HFFc6 (cell line): ENCODE measurements at places on chromosomes 4 and X. TPM values are rescaled to one million over a fixed set of nuclear protein-coding genes. Genes with fewer than 3 reads are reported as not detected.

The TCP11X2 gene
- not detected in 2 replicates for total RNA-seq

The GAGE13 gene
- total RNA-seq = not detected in 3 replicates

The PPBP gene
- not detected in 2 replicates for total RNA-seq

- H3K4me3 ChIP-seq = peak overlapping the region; percentile 39; the same call in 1 of the 2 replicates
- no peak overlapping the region; the same call in 1 of the 2 replicates for H3K27ac ChIP-seq
- DNase-seq = no peak
- H3K36me3 ChIP-seq = no peaks in the 10 kb centered on the region
Measured at GRCh38 chr4:21827575-21827974, 121.0 kb downstream of the KCNIP4 start.

DNA sequence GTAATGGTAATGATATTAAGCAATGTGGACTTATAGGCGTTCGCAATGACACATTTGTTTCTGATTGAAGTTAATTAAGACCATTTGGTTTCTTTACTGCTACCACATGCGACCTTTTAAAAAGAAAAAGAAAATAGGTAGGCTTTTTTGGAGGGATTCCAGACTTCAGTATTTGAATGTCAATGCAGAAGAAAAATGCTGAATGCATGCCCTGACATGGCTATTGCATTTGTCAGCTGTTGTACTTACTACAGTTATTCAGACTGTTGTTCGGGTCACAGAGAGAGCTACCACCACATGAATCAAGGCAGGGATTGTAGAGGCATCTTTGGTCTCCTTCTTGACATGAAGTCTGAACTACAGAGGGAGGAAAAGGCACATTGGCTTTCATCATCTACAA lies 163.7 kb downstream of the CORIN start:
- H3K4me3 ChIP-seq = no peak overlapping the region
- no peak overlapping the region for H3K27ac ChIP-seq
- H3K27me3 ChIP-seq = peaks cover 6% of the 10 kb centered on the region
- H3K36me3 ChIP-seq = no peaks in the 10 kb centered on the region
- H3K4me1 ChIP-seq = no peaks in the 10 kb centered on the region
- no peak for DNase-seq

- no peak for DNase-seq
- peaks cover 9% of the 10 kb centered on the region for H3K4me1 ChIP-seq
- H3K4me3 ChIP-seq = no peak overlapping the region
Measured at GRCh38 chrX:136588036-136588435, 56.0 kb downstream of the VGLL1 start.

GRCh38 chr4:5785806-5786680 lies 75.0 kb downstream of the EVC start:
- H3K27ac ChIP-seq = peak overlapping the region; percentile 72
- H3K4me3 ChIP-seq = no peak overlapping the region; the same call in 1 of the 2 replicates
- peak; percentile 82 for DNase-seq
- peaks cover 41% of the 10 kb centered on the region for H3K4me1 ChIP-seq

DNA sequence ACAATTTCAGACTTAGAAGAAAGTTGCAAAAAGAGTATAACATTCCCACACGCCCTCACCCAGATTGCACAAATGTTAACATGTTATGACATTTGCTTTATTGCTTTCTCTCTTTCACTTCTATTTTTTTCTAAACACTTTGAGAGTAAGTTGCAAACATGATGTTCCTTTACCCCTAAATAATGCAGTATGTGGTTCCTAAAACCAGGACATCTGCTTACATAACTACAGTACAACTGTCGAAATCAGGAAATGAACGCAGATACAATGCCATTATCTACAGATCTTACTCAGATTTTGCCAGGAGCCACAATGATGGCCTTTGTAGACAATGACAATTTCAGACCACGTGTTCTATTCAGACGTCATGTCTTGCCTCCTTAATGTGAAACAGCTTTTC lies 22.4 kb downstream of the SH3TC1 start:
- H3K4me3 ChIP-seq = no peak overlapping the region
- H3K27me3 ChIP-seq = peaks cover 19% of the 10 kb centered on the region; the same call in 1 of the 2 replicates
- peaks cover 12% of the 10 kb centered on the region for H3K4me1 ChIP-seq

DNA sequence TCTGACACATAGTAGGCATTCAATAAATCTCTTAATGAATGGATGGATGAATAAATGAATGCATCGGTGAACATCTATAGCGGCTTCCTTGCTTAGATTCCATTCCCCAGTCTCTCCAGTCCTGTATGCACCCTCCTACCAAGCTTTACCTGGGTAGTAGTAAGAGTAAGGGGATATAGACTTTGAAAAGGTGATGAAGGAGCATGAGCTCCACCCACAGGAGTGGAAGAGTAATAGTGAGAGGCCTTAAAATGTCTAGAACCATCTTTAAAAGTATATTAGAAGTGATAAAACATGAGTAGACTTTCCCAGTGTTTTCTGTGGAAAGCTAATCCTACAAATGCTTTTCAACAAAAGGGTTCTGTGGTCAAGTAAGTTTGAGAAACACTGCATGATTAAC lies 35.5 kb upstream of the GPC3 start:
- H3K4me1 ChIP-seq = no peaks in the 10 kb centered on the region
- no peak overlapping the region for H3K4me3 ChIP-seq
- no peak for DNase-seq
- no peaks in the 10 kb centered on the region for H3K27me3 ChIP-seq
- no peak overlapping the region for H3K27ac ChIP-seq
- H3K36me3 ChIP-seq = no peaks in the 10 kb centered on the region

- no peak for DNase-seq
- H3K4me1 ChIP-seq = peaks cover 43% of the 10 kb centered on the region
- H3K4me3 ChIP-seq = no peak overlapping the region
- no peaks in the 10 kb centered on the region for H3K27me3 ChIP-seq
- H3K36me3 ChIP-seq = peaks cover 15% of the 10 kb centered on the region
Measured at GRCh38 chr4:88793475-88793874, 95.8 kb upstream of the NAP1L5 start.

- H3K4me3 ChIP-seq = peak overlapping the region; percentile 38
- no peaks in the 10 kb centered on the region for H3K36me3 ChIP-seq
- peaks cover 18% of the 10 kb centered on the region for H3K4me1 ChIP-seq
- DNase-seq = no peak
Measured at GRCh38 chr4:124060261-124060918, 652.1 kb downstream of the ANKRD50 start.

GRCh38 chrX:52979568-52979967 lies 21.2 kb upstream of the FAM156A start:
- H3K36me3 ChIP-seq = no peaks in the 10 kb centered on the region
- no peak for DNase-seq
- no peak overlapping the region for H3K4me3 ChIP-seq
- H3K4me1 ChIP-seq = peaks cover 34% of the 10 kb centered on the region

GRCh38 chr4:183617075-183617474 lies 41.9 kb downstream of the RWDD4 start:
- no peak overlapping the region for H3K4me3 ChIP-seq
- H3K36me3 ChIP-seq = no peaks in the 10 kb centered on the region
- H3K27me3 ChIP-seq = peaks cover 8% of the 10 kb centered on the region
- H3K27ac ChIP-seq = no peak overlapping the region

DNA sequence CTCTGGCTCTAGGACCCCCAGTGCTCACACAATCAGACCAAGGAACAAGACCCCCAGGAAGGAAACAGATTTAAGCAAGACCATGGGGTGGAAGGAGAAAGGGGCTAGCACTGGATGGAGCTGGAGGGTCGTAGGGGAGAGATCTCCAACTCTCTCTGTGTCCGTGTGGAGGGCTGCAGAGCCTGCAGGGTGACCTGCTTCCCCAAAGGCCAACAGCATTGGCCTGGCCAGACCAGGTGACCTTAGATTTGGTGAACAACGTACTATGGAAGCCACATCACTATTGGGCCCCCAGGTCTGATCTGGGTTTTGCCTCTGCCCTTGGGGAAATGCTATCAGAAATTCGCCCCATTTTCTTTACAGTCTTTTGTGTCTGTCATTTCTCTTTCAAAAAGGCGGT lies 26.0 kb downstream of the NLGN3 start:
- no peak overlapping the region for H3K27ac ChIP-seq
- peaks cover 7% of the 10 kb centered on the region for H3K27me3 ChIP-seq
- H3K4me1 ChIP-seq = no peaks in the 10 kb centered on the region
- no peak overlapping the region for H3K4me3 ChIP-seq

- H3K4me3 ChIP-seq = no peak overlapping the region
- H3K4me1 ChIP-seq = peaks cover 20% of the 10 kb centered on the region
- no peaks in the 10 kb centered on the region for H3K36me3 ChIP-seq
- no peak for DNase-seq
Measured at GRCh38 chr4:34043131-34043530, 2201.2 kb downstream of the ARAP2 start.
